ENCODE measurements at places on chromosomes 6 and 20. TPM values are rescaled to one million over a fixed set of nuclear protein-coding genes. Genes with fewer than 3 reads are reported as not detected.

The UBE2V1 gene
- 71.8 TPM for total RNA-seq

The VWA7 gene
- total RNA-seq: 0.15 TPM

The OXT gene
- total RNA-seq: not detected

The TRIM40 gene
- total RNA-seq: not detected

The KCNG1 gene
- total RNA-seq: 0.46 TPM

The LINC00237 gene
- total RNA-seq: not detected

The TGM3 gene
- 46.7 TPM for total RNA-seq

The MYH7B gene
- 0.07 TPM for total RNA-seq

The CD2AP gene
- 21.2 TPM for total RNA-seq

The CCM2L gene
- total RNA-seq: 9.3 TPM

The NAA20 gene
- 31.5 TPM for total RNA-seq

The OSER1 gene
- total RNA-seq: 64.1 TPM

GRCh38 chr6:130991422-130992137 lies 71.5 kb downstream of the EPB41L2 start:
- ATAC-seq: no peak

GRCh38 chr6:30470968-30471367 lies 18.3 kb upstream of the HLA-E start:
- no peak for ATAC-seq

GRCh38 chr20:63747622-63748069 lies 8.1 kb downstream of the SLC2A4RG start:
- no peak for ATAC-seq

DNA sequence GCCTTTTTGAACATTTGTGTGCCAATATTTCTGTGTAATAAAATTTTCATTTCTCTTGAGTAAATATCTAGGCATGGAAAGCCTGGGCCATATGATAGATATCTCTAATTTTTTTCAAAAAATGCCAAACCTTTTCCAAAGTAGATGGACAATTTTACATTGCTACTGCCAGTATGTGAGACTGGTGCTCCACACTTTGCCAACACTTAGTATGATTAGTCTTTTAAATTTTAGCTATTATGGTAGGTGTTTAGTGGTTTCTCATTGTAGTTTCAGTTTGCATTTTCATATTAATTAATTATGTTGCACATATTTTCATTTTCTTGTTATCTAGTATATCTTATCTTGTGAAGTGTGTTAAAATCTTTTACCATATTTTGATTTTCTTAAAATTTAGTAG lies 52.0 kb downstream of the TBXT start:
- no peak for ATAC-seq

DNA sequence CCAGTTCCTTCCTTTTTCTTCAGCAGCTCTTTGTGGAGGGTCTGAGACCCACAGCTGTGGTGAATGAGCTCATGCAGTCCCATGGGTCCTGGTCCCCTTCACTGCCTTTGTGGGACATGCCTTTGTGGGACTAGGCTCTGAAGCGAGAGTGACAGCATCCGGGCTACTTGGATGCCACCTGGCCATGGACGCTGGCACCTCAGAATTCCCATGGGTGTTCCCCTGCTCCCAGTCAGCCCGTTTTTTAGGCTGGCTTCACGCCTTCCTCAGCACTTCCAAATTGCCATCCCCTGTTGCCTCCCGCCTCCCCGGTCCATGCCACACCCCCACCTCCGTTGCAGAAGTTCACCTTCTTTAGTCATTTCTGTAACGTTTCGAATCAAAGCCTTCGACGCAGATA lies 45.1 kb downstream of the RAMACL start:
- ATAC-seq: no peak

DNA sequence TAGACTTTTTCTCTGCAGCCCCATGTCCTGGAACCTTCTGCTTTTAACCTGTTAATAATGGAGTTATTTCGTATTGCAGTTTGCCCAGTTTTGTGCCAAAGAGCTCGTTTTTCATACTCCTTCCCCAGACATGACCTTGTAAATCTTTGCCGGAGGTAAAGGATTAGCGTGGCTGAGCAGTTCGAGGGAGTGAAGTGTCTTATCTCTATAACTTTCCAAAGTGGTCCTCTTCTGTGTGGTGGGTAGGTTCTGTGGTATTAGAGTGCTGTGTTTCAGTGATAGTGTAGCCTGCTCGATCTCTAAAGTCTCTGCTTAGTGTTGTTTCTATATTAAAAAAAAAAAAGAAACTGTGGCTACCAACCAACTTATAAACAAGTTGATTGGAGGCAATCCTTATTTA lies 67.5 kb downstream of the FARS2 start:
- ATAC-seq: no peak

DNA sequence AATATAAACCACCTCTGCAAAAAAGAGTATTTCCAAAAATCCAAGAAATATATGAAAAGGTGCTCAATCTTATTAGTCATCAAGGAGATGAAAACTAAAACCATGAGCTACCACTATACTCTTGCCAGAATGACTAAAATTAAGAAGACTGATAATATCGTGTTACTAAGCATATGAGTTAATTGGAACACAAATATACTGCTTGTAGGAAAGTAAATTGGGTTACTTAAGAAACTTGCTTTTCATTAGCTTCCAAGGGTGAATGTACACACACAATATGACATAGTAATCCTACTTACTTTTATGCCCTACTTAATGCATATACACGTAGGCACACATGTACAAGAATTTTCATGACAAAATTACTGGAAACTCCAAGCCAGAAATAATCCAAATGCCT lies 3.4 kb downstream of the THEMIS start:
- no peak for ATAC-seq

DNA sequence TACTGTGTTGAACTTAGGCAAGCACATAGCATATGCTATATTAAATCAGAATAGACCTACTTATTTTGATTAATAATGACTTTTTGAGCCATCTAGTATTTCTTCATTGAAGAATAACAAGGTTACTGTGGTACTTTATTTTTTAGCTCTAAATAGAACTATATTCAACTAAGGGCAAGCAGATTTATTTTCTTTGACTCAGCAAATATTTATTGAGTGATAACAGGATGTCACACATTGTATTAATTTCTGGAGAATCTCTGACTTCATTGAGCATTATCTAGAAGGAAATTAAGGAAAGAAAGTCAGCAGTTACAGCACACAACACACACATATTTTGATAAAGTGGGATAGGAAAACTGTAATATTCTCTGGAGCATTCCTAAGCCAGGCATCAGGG lies 407.4 kb downstream of the CD109 start:
- no peak for ATAC-seq

- ATAC-seq: no peak
These were observed 86.7 kb upstream of the STMND1 start for GRCh38 chr6:17015144-17015543.

GRCh38 chr6:108714766-108715414 lies 133.3 kb upstream of the ARMC2 start:
- ATAC-seq: no peak

DNA sequence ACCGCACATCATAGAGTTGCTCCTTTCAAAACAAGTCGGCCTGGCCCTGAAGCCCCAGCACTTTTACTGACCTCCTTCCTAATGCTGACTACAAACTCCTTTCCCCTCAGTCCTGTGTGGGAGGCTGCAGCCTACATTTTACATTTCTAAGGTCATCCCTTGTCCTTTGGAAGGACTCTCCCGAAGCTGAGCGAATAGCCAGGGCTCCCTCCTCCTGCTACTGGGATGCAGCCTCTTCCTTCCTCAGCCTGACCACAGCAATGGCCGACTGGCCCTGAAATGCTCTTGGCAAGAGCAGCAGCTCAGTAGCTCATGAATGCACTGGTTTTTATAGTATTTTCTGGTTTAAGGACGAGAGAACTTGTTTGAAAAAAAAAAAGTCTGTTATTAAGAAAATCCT lies 679 bp downstream of the ADGRF5 start:
- no peak for ATAC-seq

GRCh38 chr20:36147690-36148089 lies 6.8 kb upstream of the EPB41L1 start:
- ATAC-seq: peak; percentile 63

DNA sequence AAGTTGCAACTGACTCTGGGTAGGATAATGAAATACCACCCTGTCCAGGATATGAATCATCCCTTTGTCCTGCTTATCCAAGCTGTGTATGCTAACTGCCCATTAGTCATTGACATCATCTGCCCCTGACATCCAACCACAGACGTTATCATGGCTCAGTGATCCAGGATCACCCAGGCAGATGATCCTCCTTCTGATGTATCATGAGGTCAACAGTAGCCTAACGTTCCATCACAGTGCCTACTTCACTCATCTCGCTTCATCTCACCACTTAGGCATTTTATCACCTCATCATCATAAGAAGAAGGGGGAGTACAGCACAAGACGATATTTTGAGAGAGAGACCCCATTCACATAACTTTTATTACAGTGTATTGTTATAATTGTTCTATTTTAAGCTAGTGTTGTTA lies 13.4 kb upstream of the BTN3A2 start:
- no peak for ATAC-seq

GRCh38 chr20:58971429-58971828 lies 9.6 kb upstream of the NELFCD start:
- ATAC-seq: no peak

- no peak for ATAC-seq
These were observed at the start of gene TLDC2 for GRCh38 chr20:36875702-36876472. Gene TLDC2, plus strand, starts transcription at chr20:36876138. Its CDS starts 37 bp downstream, at chr20:36876175.

DNA sequence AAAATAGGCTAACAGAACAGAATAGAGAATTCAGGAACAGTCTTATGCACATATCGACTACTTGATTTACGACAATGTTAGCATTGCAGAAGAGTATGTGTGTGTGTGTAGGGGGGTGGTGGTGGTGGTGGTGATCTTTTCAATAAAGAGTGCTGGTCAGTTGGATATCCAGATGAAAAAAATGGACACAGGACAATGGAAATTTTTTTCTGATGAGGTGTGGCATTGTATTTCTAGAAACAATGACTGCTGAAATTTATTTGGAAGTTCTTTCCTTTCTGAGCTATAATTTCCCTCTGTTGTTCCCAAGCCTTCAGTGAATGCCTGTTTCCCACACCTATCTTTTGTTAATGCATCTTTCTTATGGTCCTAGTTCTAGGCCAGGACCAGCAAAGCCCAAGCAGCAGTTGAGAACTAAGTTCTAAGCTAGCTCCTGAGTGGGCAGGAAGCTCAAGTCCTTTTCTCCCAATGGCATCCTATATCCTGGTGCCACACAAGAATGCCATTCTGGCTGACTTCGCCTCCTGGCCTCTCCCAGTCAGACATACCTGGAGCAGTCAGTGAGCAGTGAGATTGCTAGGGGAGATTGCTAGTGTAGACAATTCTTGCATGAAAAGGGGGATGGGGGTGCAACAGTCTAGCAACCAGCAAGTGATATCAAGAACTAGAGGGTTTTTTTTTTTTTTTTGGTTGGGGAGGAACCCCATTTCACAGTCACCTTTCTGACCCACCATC lies 1.2 kb upstream of the TOX2 start:
- no peak for ATAC-seq

- no peak for ATAC-seq
These were observed 133.0 kb upstream of the FLRT3 start for GRCh38 chr20:14470231-14470899.

- no peak for ATAC-seq
These were observed 18.8 kb downstream of the ALDH5A1 start for GRCh38 chr6:24513602-24514001.

DNA sequence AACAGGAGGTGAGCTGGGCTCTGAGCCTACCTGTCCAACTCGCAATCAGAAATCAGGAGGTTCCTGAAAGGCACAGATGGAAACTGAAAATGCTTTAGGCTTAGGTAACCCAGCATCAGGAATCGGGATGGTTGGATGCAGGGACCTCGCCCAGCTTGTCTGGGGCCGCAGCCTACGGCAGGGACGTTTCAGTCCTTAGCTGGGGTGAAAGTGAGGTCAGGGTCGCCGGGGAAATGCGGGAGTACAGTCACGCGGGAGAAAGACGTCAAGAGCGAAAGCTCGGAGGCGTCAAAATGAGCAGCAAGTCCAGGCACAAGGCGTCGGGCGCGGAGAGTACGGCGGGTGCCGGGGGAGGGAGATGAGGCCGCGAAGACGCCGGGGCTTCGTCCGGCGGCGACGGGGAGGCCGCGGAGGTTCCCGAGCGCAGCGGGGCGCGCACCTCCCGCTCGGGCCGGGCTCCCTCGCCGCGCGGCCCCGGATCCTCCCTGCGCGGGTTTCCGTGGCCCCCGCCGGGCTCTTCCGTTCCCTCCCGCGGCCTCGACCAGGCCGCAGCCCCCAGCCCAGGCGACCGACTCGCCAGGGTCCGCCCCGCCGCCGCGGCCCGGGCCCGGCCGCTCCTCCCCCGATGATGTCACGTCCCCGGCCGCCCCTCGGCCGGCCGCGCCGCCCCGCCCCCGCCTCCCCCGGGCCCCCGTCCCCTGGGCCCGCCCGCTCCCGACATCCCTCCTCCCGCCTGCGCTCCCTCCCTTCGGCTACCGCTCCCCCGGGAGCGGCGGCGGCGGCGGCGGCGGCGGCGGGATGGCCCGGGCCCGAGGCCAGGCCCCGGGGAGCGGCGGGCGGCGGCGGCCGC lies at the start of gene EBF4:
TSS of gene EBF4 (plus strand) at position 745 of the 850 bp plus-strand sequence. CDS start 866 bp downstream, outside the sequence.
- peak; percentile 84 for ATAC-seq

GRCh38 chr20:112396-112795 lies 24.9 kb downstream of the DEFB125 start:
- ATAC-seq: no peak

- peak; percentile 27 for ATAC-seq
These were observed 21.9 kb downstream of the TOP1 start for GRCh38 chr20:41050361-41051008.

- peak; percentile 83 for ATAC-seq
These were observed 14.7 kb downstream of the HLA-F start for GRCh38 chr6:29737707-29738630.

DNA sequence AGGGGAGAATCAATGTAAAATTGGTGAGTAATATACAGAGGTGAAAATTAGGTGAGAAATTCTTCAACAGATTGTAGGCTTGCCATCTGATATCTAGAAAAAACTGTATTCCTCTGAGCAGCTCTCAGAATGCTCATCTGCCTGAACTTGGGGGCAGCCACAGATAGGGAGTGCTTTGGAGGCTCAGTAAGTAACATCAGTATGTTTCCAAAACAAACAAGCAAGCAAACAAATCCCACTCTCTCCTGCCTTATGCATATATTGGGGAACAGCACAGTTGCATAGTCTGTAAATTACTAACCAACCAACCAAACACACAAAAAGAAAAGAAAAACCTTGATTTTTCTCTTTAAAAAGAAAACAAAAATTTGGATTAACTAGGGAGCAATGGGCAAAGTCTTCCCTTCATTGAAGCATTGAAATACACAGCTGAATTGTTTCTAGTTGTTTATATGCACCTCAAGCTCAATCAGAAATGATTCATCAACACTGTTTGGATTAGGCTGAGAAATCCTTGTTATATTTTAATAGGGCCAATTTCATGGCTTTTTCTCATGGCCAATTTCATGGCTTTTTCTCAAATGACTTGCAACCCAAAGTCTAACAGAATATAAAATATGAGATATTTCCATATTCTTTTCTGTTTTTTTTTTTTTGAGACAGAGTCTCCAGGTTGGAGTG lies 50.1 kb upstream of the DEK start:
- ATAC-seq: no peak

GRCh38 chr20:40946451-40946850 lies 82.2 kb upstream of the TOP1 start:
- no peak for ATAC-seq

DNA sequence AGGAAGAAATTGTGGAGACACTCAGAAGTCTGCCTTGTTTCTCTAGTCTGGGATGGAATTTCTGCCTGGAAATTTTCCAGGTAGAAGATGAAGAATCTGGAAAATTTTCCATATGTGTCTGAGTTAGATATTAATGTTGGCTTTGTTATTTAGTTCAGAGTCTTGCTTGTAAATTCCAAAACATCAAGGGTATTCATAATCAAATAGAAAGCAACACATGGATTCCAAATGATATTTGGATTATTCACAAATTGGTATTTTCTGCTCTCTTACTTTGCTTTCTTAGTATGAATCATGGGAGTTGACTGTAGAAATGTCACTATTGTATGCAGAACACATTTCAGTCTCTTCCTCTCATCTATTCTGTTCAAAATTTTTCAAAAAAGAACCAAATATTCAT lies 116.0 kb downstream of the GRIK2 start:
- no peak for ATAC-seq

All from gastroesophageal sphincter (tissue), 4 donors.